NCI-H146 (cell line): ENCODE measurements at places on chromosomes 6 and 20.

- DNase-seq: no peak
Measured at GRCh38 chr6:119084784-119085183, 6.3 kb upstream of the FAM184A start.

DNA sequence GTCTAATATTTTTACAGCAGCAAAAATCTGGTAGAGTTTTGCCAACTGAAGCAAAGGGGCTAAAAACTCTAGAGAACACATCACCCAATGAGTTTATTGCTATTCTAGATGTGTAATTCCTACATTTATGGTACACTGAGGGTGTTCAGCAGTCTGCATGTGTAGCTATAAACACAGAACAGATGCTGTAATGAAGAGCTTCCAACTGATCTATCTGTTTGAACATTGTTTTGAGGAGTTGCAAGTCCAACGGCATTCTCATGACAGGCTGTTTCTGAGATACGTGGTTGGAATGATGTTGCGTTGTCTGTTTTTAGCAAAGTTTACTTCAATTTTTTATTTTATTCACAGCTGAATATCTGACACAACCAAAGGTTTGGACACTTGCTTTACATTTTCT, 141.2 kb upstream of the RAB32 start:
- no peak for DNase-seq

- no peak for DNase-seq
Measured at GRCh38 chr6:45687570-45687969, 309.8 kb upstream of the SUPT3H start.

DNA sequence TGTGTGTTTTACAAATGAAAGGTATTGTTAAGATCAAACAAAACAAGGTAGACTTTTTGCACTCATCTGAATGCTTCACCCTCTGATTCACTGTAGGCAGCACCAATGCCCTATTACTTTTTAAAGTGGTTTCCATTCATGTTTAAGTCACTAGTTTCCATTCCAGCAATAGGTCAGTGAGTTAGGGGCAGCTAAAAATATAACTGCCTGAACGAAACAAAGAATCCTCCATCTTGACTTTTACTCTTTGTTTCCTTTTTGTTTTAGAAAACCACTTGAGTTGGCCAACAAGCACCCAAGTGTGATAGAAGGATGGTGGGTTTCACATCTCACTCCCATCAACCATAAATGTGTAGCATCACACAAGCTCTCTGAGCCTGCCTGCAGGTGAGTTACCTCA, 25.5 kb downstream of the CLIC5 start:
- no peak for DNase-seq

DNA sequence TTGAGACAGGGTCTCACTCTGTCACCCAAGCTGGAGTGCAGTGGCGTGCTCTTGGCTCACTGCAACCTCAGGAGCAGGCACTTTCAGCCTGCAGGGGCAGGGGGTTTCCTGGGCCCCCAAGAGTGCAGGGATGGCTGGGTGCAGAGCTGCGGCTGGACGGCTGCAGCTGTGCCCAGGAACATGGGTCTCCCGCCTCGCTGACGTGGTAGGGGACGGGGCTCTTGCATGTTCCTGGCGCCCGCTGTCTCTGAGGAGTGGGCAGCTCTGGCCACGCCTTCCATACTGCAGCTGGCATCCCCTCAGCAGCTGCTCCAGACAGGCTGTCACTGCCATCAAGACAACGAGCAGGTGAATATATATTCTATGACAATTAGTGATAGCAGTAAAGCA, 2.2 kb upstream of the DEK start:
- DNase-seq: no peak

GRCh38 chr20:19077370-19078220, 134.8 kb upstream of the SLC24A3 start:
- DNase-seq: no peak

DNA sequence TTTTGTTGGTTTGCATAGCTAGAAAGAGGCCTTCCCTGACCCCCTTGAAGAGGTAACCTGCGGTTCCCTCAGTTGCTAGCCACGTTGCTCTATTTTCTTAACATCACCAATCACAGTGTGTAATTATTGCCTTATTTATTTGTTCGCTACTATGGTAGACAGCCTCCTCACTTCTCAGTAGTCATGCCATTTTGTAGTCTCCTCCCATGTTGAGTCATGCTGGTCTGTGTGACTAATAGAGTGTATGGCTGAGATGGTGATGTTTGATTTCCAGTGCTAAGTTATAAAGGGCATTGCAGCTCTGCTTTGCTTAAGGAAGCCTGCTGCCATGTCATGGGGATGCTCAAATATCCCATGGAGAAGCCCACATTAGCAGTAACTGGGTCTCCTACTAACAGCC, 236.6 kb upstream of the CHD6 start:
- no peak for DNase-seq

DNA sequence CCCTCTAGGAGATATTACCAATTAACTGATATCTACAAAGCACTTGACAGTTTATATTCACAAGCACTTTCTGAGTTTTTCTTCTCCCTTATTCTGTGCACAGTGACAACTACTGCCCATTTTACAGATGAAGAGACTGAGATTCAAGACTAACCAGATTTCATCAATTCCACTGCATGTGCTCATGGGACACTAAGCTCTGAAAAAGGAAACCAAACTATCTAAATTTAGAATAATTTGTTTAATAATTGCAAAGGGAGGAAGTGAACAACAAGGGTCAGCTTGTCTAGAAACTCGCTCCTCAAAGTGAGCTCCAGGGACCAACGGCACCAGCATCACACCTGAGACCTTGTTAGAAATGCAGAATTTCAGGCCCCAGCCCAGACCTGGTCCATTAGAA, 50.8 kb upstream of the MYLIP start:
- DNase-seq: no peak

DNA sequence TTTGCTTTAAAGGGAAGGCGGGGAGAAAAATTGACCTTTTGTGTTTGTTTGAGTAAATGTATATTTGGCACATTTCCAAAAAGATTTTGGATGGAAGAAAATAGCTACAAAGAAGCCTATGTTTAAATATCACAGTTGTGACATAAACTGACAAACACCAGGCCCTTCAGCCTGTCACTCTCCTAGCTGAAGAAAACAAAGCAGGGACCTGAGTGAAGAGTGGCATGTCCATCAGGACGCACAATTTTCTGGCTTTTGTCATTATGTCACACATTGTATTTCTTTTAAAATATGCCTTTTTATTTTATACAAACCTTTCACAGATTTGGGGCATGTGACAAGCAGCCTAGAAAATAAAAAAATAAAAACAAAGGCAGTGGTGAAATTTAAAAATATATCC, 241.2 kb downstream of the OGFRL1 start:
- DNase-seq: no peak

- DNase-seq: no peak
Measured at GRCh38 chr20:7850775-7851490, 89.3 kb downstream of the HAO1 start.

GRCh38 chr6:32867022-32867477, 13.1 kb downstream of the PSMB9 start:
- no peak for DNase-seq

GRCh38 chr6:43985329-43985728, 141.9 kb downstream of the MRPL14 start:
- DNase-seq: peak; percentile 51

DNA sequence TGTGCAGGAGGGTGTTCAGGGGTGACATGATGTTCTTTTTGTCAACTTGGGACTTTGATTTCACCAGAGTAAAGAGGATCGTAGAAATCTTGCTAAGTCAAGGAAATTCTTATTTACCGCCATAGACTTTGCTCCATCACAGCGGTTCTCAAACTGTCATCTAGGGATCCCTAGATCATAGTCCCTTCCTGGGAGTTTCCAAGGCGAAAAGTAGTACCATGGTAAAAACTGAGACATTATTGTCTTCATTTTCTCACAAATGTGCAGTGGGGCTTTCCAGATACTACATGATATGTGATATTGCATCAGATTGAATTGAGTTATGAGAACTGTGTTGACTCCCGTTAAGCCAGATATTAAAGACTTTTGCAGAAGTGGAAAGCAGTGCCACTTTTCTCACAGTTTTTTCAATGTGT, 79.7 kb downstream of the JARID2 start:
- DNase-seq: no peak

DNA sequence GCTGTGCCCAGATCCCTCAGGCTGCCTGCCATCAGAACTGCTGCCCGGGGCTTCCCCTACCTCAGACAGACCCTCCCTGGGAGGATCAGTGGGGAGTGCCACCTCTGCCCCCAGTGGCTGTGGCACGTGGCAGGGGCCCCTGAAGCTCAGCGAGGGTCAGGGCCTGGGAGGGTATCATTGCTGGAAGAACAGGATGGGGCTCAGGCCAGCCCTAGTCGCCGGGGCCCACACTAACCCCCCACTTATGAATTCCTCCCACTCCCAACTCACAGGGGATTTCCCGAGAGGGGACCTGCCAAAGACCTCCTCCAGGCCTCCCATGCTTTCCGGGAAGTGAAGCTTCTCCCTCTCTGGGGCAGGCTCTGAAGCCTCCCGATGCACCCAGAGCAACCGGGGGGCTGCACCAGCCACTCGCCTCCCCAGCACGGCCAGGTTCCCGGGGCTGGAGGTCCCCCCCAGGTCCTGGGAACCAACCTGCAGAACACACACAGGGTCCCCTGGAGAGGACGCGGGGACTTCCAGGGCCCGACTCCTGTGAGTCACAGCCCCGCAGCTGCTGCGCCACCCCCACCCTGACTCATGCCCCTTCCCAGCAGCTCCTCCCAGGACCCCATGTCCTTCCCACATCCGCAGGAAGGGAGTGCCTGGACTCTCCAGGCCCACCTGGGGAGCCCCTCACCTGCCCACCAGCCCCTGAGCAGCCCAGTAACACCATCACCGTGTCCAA, 2.5 kb downstream of the TNFRSF6B start:
- DNase-seq: no peak

- DNase-seq: no peak
Measured at GRCh38 chr6:119140196-119141140, 62.0 kb upstream of the FAM184A start.

GRCh38 chr20:8094850-8095249, 37.2 kb upstream of the PLCB1 start:
- no peak for DNase-seq

DNA sequence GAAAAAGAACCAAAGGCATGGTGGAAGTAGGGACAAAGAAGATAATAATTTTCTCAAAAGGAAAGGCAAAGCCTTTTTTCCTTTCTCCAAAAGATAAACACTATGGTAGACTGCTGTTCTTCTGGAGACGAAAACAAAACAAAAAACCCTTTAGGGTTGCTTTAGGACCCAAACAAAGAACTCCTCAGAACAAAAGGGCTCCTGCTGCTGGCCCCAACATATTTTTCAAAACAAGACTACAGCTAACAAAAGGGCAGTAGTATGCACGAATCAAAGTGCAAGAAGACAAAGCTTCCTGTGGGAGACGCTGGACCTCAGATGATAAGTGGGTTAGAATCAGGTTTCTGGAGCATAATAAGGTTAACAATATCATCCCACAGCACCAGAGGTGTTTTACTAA, 15.8 kb downstream of the NCOA5 start:
- DNase-seq: peak; percentile 29

DNA sequence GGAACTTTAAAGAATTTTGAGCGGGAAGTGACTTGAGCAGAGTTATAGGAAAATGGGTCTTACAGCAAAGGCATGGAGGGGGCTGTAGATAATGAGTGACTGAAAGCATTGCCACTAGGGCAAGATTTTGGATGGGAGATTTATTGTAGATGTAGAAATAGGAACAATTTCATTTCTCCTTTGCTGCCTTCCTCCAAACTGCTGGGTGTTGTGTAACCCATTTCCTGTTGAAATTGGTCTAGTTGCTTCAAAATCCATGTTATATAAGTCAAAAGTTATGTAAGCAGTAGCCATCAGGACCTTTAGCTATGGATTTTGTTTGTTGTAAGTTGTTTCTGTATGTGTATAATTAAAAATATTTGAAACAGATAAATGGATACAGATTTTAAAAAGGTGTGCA, 11.1 kb downstream of the YWHAB start:
- no peak for DNase-seq

GRCh38 chr6:147161974-147162495, 42.2 kb upstream of the STXBP5 start:
- no peak for DNase-seq

GRCh38 chr20:2826655-2827054, 10.5 kb downstream of the TMEM239 start:
- no peak for DNase-seq

- DNase-seq: no peak
Measured at GRCh38 chr6:83867527-83868161, 8.2 kb downstream of the CYB5R4 start.

- DNase-seq: no peak
Measured at GRCh38 chr20:15603978-15604805, 969.1 kb downstream of the KIF16B start.

- no peak for DNase-seq
Measured at GRCh38 chr6:52546192-52546591, 30.7 kb downstream of the TRAM2 start.

DNA sequence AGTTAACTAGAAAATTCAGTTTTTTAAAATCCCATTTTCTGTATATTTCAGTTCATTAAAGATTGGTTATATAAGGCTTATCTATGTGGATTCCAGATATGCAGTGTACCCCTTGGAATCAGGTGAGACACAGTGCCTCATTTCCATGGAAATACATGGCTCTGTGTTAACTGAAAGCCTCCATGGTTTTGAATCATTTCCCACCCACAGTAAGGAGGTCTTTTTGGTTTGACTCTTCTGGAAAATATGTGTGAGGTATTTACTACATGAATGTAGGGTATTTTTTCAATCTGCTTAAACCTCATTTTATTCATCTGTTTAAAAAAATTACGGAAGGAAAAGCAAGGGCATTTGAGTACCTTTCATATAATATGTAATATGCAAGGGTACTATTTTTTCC, 25.5 kb downstream of the RNF144B start:
- no peak for DNase-seq

GRCh38 chr6:15996030-15996429, 132.9 kb upstream of the MYLIP start:
- DNase-seq: no peak

DNA sequence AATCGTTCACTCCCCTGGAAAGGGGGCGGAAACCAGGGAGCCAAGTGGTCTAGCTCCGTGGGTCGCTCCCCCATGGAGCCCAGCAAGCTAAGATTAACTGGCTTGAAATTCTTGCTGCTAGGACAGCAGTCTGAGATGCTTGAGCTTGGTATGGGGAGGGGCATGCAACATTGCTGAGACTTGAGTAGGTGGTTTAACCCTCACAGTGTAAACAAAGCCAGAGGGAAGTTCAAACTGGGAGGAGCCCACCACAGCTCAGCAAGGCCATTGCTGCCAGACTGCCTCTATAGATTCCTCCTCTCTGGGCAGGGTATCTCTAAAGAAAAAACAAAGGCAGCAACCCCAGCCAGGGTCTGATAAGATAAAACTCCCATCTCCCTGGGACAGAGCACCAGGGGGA, 43.2 kb downstream of the COL21A1 start:
- DNase-seq: no peak

- peak; percentile 15 for DNase-seq
Measured at GRCh38 chr6:2063547-2063946, 181.9 kb downstream of the GMDS start.

DNA sequence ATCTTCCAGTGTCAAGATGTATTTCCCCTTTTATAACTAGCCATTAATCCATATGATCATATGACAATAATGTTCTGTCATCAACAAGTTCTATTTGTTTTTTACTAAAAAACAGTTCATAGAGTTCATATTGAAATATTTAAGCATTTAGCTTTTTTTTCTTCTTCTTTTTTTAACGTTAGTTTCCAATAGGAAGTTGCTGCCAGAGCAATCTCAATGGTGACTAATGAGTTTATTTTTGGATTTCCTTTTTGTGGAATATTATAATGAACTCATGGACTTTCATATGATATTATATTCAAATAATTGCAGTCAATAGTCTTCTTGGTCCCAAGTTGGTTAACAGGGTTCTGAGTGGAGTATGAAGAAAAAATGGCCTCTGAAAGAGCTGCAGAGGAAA, 343.3 kb downstream of the BCKDHB start:
- no peak for DNase-seq

GRCh38 chr6:15077961-15078360, 167.9 kb upstream of the JARID2 start:
- DNase-seq: peak; percentile 97
